ENCODE measurements at places on chromosomes 5 and 9.

GRCh38 chr5:177389241-177390169 is 5.3 kb downstream of the SLC34A1 start:
- no peak for DNase-seq

DNA sequence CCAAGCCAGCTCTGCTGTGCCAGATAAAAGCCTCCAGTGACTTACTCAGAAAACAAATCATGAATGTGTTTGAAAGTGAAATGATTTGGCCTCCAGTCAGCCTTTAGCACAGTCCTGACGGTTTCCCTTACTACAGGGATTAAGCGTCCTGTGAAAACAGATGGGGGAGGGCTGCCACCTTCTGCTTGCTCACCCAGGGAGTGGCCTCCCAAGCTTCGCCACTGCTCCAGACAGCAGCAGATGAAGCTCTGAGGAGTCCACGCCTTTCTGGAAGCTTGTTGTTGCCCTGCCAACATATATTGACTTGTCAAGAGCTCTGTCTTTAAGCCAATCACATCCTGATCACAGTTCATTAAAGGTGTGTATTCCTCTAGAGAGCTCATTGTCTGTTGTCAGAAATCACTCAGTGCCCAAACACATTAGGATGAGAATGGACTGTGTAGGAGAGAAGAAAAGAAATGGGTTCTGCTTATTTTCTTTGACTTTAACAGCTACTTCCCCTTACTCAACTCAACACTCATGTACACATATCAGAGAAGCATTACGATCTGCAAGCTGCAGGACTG is 4.9 kb upstream of the FYB1 start:
- DNase-seq: no peak

DNA sequence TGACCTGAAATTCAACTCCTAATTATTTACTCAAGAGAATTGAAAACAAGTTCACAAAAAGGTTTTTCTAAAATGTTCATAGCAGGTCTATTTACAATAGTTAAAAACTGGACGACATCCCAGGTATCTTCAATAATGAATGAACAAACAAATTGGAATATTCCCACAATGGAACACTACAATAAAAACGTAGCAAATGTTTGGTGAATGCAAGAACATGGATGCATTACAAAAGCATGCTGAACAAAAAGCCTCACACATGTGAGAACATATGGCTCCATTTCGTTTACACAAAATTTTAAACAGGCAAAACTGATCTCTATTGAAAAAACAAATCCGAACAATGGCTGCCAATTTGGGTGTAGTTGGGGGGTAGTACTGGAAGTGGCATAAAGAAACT is 669.9 kb downstream of the MTRR start:
- DNase-seq: no peak

- no peak for DNase-seq
Measured at GRCh38 chr5:107043665-107044064, 627.1 kb downstream of the EFNA5 start.

- no peak for DNase-seq
Measured at GRCh38 chr9:129626625-129627284, 792 bp downstream of the NTMT1 start.

DNA sequence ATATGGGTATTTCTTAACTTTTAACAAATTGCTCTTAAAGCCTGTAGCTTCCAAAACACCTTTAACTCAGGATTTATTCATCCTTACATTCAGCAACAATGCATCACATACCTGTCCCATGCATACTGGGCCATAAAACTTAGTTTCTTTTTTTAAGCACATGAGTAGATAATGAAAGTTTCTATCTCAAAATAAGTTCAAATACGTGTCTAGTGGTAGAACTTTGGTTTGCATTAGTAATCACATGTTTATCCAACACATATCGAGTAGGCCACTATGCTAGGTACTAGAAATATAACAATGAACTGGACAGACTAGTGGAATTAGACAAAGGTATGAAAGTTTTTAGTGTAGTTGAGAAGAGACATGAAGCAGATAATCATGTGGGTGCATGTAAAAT is 99.6 kb downstream of the DOCK2 start:
- no peak for DNase-seq

GRCh38 chr9:79799691-79800335 is 228.0 kb downstream of the TLE4 start:
- no peak for DNase-seq

GRCh38 chr9:133558191-133559126 is 24.0 kb downstream of the ADAMTSL2 start:
- DNase-seq: no peak

DNA sequence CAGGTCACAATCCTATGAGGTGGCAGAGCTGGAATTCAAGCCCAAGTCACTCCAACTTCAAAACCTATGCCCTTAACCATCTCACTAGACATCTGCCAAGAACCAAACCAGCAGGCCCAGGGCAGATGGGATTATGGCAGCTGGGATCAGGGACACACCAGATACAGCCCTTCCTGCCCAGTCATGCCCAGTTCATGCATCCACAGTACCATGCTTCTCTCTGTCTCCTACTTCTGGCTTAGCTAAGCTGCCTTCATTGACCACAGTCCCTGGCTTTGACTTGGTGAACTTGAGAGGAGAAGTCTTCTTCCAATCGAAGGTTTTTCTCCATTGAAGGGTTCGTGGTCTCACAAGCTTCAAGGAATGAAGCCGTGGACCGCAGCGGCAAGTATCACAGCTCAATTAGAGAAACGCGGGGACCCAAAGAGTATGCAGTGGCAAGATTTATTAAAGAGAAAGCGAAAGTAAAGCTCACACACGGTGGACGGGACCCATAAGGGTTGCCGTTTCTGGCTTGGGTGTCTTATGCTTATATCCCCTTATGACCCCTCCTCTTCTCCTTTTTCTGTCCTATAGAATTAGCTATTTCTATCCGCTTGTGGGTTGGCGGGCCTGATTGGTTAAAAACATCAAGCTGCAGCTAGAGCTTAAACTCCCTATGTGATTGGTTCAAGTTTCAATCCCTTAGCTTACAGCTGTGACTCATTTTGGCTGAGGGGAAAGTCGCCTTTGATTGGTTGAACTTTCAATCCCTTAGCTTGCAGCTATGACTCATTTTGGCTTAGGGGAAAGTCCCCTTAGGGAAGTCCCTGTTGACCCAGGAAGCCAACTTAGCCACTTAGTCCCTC is 101.2 kb downstream of the TRIM36 start:
- peak; percentile 2 for DNase-seq

DNA sequence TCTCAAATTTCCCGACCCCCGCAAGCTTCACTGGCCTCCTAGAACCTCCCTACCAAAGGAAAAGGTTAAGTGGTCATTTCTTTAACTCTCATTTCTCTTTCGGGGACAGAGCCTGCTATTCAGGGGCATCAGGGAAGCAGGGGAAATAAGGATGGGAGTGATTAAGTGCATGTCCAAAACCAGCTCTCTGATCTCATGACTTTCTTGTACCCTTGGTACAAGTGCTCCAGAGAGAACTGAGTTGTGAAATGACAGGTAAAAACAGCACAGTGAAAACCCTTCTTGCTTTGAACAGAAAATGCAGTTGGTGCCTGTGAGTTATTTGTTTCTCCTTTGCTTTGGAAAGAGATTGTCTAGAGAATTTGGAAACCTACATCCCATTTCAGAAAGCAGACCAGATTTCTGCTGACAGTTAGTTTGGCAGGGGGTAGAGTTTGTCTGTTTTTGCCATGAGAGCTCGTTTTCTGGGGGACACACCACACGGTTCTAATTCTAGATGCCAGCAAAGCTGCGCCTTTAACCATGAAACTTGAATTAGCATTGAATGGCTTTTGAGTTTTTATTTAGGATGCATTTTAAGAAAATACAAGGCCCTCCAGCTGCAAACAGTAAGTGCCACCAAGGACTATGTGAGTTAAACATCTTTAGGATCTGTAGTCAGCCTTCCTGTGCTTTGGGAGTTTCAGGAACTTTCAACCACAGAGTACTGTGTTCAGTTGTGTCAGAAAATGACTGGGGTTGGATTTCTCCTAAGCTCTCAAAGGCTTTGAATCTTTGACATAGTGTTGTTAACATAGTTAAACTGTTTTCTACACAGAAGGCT is 161.7 kb upstream of the LHFPL2 start:
- DNase-seq: no peak

DNA sequence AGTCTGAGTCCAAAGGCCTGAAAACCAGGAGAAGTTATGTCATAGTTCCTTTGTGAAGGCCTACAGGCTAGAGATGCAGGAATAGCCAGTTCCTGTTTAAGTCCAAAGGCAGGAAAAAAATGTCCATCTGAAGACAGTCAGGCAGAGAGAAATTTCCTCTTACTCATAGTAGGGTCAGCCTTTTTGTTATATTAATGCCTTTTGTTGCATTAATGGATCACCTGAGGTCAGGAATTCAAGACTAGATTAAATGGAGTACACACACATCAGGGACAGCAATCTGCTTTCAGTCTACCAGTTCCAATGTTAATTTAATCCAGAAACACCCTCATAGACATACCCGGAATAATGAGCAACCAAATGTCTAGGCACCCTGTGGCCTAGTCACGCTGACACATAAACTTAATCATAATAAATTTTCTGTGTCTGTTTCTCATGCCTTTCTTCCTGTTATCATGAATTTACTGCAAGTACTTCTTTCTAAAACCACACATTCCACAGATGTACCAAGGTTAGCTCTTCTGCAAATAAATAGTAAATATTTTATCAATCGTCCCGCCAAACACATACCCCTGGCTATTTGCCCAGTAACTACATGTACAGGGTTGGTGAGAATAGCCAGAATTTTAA is 703.9 kb downstream of the EFNA5 start:
- no peak for DNase-seq

DNA sequence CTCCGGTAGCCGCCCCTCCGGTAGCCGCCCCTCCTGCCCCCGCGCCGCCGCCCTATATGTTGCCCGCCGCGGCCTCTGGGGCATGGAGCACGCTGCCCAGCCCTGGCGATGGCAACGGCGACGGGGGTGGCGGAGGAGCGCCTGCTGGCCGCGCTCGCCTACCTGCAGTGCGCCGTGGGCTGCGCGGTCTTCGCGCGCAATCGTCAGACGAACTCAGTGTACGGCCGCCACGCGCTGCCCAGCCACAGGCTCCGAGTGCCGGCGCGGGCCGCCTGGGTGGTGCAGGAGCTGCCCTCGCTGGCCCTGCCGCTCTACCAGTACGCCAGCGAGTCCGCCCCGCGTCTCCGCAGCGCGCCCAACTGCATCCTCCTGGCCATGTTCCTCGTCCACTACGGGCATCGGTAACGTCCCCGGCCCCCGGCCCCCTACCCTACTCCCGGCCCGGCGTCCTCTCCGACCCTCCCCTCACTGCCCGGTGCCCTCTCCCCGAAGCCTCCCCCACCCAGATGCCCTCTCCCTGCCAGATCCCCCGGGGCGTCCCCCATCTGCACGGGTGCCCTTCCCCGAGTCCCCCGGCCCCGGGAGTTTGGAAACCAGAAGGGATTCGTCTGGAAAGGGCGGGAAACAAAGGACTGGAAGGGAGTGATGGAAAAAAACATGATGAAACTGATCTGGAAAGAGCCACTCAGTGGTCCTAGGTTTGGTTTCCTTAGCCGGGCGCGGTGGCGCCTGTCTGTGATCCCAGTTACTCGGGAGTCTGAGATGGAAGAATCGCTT is 417 bp downstream of the SRD5A1 start:
- no peak for DNase-seq

DNA sequence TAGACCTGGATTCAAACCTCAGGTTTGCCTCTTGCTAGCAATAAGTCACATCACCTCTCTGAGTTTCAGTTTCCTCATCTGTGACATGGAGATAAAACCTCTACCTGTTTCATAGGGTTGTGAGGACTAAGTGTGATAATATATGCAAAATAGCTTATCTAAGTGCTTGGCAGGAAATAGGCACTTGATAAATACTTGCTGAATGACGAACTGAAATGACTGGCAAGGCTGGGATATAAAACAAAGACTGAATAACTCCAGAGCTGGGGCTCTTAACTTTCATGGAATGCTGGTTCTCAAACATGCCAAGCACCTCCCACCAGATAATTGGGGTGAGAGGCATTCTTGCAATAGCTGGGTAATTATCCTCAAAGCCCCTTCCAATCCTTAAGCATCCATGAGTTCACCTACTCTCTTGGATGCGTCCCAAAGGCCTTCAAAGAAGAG is 87.6 kb downstream of the ADRB2 start:
- no peak for DNase-seq

DNA sequence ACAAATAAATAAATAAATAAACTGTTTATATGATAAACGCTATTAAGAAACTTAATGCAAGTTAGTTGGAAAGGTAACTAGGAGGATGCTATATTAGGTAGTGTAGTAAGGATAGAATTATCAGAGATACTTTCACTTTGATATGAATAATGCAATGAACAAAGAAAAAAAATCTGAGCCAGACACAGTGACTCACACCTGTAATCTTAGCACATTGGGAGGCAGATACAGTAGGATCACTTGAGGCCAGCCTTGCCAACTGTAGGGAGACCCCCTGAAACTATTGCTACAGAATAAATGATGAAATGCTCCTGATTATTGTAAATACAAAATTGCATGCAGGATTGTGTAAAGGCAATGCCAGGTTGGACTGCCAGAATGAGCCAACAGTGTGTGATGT is 109.2 kb downstream of the ANXA2R start:
- DNase-seq: no peak

DNA sequence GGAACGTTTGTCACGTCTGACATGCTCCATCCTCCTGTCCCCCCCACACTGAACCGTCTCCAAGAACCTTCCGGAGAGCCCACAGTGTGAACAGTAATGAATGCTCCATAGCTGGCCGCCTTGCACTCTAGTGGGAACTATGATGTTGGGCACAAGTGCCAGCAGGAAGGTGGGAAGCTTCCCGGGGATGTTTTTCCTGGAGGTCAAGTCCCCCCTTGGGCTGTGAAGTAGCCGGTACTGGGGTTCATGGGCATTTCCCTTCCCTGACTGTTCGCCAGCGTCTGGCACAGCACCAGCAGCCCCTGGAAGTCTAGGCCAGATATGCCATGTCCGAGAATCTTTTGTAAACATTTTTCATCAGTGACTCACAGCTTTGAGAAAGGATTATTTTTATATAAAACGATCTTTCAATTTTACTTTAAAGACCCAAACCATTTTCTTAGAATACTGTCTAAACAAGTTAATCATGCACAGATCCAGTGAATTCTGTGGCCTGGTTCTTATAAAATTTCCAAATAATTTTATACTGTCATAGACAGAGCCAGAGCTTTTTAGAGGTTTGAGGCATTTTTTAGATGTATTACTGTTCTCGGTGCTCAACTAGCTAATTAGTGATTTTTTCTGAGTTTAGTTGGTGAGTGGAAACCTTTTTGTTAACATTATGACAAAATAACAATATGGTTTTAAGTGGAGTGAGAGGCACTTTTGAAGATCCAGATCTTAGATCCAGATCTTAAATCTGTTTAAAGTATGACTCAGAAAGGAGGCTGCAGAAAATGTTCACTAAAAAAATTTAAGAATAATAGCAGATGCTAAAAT is 11.6 kb downstream of the ABL1 start:
- DNase-seq: no peak

GRCh38 chr5:122774519-122774860 is 390 bp upstream of the SNX2 start:
- no peak for DNase-seq

DNA sequence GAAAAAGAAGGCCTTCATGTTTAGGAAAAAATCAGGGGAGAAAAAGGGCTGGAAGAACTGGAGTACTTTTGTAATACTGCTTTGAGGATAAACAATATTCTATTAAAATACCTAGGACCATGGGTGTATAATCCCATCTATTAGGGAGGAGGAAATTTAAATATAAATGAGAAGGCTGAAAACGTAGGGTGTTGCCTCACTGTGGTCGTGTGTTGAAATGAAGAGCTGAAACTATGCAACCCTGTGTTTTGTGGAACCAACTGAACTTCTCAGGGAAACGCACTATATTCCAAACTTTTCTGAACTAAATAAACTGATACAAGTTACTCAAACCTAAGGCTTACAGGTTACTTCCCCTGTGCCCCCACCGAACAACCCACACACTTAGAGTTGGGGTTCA is 4.5 kb upstream of the CNTLN start:
- no peak for DNase-seq

GRCh38 chr9:23171479-23171878 is 654.6 kb downstream of the ELAVL2 start:
- DNase-seq: no peak
